Esophagus muscularis mucosa (tissue), 4 donors: ENCODE measurements at places on chromosomes 3 and 15.

DNA sequence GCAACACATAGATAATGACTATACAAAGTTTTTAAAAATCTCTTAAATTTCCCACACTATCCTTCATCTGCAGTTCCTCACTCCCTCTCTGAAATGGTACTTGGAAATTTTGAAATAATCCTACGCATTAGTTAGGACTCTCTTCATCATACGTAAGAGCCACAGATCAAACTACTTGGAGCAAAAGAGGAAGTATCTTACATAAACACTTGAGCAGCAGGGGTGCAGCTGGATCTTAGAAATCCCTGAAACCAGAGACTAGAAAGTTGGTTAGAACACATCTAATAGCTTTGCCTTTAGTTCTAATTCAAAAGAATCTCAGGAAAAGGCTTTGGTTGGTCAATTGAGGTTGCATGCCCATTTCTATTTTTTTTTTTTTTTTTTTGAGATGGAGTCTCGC lies 38.8 kb upstream of the ZNF445 start:
- no peak for DNase-seq

- DNase-seq: no peak
Measured at GRCh38 chr3:120436523-120437050, 14.2 kb downstream of the FSTL1 start.

DNA sequence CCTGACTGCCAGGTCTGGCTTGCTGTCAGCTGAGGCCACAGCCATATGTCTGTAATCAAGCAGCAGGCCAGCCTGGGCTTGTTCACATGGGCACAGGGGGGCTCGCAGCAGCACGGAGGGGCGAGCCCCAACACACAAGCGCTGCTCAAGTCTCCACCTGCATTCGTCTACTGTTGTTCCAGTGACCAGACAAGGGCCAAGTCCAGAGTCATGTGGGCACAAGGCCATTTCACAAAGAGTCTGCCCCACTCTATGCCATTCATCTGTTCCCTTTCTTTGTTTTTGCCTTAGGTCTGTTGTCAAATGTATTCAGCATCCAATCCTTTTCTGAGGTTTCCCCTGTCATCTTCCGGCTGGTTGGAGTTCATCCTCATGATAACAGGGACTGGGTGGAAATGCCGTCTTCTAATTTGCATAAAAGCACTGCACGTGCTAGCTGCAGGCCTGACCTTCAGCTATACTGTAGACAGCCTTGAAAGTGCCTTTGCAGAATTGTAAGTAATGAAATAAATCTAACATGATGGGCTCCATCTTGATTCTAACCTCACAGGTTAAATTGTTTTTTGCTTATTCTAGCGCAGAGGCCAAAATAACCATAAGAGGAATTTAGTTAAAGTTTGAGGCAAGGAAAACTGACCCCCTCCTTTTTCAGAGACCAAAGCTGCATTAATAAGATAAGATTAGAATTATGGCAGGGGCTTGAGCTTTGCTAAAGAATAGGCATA lies 28.6 kb upstream of the KBTBD12 start:
- no peak for DNase-seq

DNA sequence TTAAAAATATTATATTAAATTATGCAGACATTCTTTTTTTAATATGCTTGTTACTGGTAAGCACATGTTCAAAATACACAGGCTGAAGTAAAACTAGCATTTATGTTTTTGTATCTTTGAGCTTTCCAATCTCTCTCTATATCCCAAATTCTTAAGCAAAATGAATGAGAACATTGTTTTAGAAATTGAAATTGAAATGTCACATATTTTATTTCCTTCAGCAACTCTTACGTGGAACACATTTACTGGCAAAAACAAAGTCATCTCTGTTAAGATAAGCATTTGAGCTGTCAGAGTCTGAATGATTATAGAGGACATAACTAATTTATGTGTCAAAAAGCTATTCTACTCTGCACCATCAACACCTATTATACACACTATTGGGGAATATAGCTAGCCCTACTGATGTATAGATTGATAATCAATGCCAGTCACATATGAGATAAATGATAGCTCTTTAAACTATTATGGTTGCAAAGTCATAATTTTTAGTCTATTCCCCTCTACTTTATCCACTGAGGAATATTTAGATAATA lies 535.4 kb upstream of the BCHE start:
- DNase-seq: no peak

GRCh38 chr3:119745942-119746341 lies 36.0 kb upstream of the NR1I2 start:
- DNase-seq: no peak

GRCh38 chr3:45933591-45933990 lies 9.7 kb upstream of the CXCR6 start:
- DNase-seq: no peak

DNA sequence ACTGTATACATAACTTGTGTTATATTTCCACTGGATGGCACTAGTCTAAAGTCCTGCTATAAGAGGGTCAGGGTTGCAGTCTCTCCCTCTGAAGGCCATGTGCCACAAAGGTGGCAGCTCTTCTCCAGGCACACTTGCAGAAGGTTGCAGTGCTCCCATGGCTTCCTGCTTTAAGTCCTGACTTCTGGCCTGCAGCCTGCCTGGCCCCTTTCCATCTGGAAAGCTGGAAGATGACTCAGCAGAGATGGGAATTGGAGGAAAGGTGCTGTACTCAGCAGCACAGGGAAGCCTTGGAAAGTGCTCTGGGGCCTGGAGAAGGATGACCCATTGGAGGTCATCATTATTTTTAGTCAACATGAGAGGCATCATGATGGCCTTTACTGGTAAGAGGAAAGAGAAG lies 40.9 kb upstream of the MRPL3 start:
- no peak for DNase-seq

DNA sequence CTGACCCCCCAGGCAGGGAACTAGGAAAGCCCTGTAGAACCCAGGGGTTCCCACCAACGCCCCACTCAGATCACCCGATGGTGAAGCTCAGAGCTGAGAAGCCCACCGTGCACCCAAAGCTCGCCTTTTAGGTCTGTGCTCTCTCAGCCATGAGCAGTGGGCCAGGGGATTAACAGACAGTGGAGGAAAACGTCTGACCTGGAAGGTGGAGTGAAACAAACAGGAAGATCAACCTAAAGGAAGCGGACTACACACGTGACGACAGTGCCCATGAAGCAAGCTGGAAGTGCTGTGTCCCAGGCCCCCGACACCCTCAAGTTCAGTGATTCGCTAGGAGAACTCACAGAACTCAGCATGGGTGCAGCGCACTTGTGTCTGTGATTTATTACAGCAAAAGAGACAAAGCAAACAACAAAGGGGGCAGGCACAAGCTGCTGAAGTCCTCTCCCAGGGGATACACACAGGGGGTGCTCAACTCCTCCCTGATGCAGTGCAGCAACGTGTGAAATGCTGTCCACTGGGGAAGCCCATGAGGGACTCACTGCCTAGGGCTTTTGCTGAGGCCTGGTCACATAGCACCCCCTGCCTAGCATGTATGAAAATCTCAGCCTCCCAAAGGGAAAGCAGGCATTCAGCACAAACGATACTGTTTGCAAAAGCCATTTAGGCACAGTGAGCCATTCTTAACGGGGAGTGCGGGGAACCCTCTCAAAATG lies 43.5 kb downstream of the CFAP92 start:
- DNase-seq: no peak

- DNase-seq: no peak
Measured at GRCh38 chr15:77180757-77181156, 109.8 kb upstream of the TSPAN3 start.

GRCh38 chr15:38885471-38885952 lies 320.9 kb upstream of the RASGRP1 start:
- DNase-seq: no peak

DNA sequence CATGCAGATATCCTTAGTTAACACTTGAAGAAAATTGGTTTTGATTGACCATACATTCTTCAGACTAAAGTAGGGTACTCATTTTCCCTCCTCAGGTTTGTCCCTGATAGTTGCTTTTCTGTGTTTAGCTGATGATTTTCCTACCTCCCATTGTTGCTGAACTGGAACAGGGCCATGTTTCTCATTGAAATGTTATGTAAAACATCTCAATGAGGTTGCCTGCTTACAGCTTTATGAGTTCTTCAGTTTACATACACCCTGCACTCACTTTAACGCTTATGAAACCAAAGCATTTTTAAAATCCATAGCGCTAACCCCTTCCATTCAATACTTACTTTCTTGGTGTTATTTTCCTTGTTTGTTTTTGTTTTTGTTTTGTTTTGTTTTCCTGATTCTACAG lies 61.9 kb downstream of the HMG20A start:
- no peak for DNase-seq

GRCh38 chr3:170961616-170962400 lies 53.4 kb upstream of the EIF5A2 start:
- no peak for DNase-seq
